Thyroid gland (tissue), 4 donors: ENCODE measurements at places on chromosomes 7 and 10. TPM values are rescaled to one million over a fixed set of nuclear protein-coding genes. Genes with fewer than 3 reads are reported as not detected.

ZNF736 gene
- total RNA-seq, result 29.0 TPM

NPFFR1 gene
- under 0.01 TPM for total RNA-seq

NRCAM gene
- total RNA-seq, result 12.4 TPM

AGR2 gene
- 2.6 TPM for total RNA-seq
